ENCODE measurements at places on chromosomes 1 and 21.

- no peak for DNase-seq
Measured at GRCh38 chr1:77557053-77557452, 125.4 kb downstream of the ZZZ3 start.

DNA sequence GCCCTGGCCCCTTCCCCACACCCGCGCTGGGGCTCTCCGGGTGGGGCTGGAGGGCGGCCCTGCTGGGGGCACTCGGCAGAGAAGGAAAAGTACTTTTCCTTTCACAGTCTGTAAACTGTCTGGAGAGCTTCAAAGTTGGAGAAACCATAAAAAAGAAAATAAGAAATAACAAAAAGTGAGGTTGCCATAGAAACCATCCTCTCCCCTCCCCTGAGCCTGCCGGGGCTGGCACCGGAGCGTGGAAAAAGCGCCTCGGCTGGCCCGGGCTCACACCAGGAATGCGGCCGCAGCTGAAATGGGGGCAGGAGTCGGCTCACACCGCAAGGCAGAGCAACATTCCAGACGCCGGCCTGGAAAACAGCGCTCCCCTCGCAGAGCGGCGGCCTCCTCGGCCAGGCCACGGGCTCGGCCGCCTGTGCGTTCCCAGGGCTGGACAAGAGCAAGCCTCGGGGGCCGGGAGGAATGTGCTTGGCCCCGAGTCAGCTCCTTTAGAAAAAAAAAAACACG, 69.2 kb downstream of the MORN1 start:
- DNase-seq, result no peak

DNA sequence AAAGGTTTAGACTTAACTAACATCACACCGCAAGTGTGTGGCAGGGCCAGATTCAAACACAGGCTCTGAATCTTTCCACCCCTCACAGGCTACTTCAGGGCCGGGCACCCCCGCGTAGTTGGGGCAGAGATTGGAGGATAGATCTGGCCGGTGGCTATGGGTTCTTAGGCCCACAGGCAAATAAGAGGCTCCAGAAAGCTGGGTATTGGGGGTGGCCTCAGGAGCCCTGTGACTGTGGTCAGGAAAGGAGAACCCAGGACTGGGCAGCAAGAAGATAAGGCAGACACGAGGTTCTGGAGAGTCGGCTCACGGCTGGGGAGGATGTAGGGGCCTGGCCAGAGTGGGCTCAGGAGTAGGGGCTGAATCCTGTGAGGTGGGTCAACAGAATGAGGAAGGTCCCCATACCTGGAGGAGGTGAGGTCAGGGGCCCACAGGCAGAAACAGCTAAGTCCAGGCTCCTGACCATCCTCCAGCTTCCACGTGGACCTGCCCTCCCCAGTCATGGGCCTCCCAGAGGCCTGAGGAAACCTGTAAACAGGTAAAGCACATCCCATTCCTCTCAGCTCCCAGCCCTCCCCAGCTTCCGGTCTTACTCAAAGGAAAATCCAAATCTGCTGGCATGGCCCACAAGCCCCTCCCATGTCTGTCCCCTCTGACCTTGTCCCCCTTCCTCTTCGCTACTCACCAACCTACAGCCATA, 306.2 kb downstream of the MATN1 start:
- no peak for DNase-seq

GRCh38 chr1:113459279-113459678, 69.0 kb downstream of the MAGI3 start:
- DNase-seq, result no peak

GRCh38 chr1:237219751-237220642, 178.0 kb downstream of the RYR2 start:
- no peak for DNase-seq

GRCh38 chr1:43387976-43388599, 1.5 kb downstream of the MED8 start:
- DNase-seq, result no peak

- DNase-seq, result no peak
Measured at GRCh38 chr1:225737161-225737560, 40.5 kb upstream of the SRP9 start.

- DNase-seq, result no peak
Measured at GRCh38 chr1:88058205-88058604, 625.9 kb upstream of the PKN2 start.

DNA sequence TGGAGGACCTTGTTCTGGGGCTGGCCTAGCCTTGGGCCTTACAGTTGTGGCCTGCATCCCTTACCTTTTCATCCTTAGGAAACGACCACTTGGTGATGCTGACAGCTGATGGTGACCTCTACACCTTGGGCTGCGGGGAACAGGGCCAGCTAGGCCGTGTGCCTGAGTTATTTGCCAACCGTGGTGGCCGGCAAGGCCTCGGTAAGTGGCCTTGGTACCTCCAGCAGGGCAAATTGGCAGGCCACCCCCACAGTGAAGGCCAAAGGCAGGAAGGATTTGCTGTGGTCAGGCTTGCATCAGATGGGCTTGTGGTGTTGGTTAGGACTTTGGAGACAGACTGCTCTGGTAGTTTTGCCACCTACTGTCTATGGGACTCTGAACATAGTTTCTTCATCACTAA, 17.7 kb upstream of the TRNAU1AP start:
- no peak for DNase-seq

GRCh38 chr1:91527781-91528180, 27.1 kb downstream of the CDC7 start:
- DNase-seq, result no peak

GRCh38 chr1:43534256-43534655, 3.6 kb downstream of the PTPRF start:
- DNase-seq, result no peak
